ENCODE measurements at places on chromosomes 2 and 18. TPM values are rescaled to one million over a fixed set of nuclear protein-coding genes. Genes with fewer than 3 reads are reported as not detected.

- DNase-seq = no peak
Measured at GRCh38 chr2:230795856-230796255, 68.9 kb upstream of the ITM2C start.

GRCh38 chr2:10331702-10332401 lies 29.1 kb downstream of the HPCAL1 start:
- no peak for DNase-seq

The HOXD13 gene
- not detected for total RNA-seq

The LIMS2 gene
- total RNA-seq = 173 TPM

DNA sequence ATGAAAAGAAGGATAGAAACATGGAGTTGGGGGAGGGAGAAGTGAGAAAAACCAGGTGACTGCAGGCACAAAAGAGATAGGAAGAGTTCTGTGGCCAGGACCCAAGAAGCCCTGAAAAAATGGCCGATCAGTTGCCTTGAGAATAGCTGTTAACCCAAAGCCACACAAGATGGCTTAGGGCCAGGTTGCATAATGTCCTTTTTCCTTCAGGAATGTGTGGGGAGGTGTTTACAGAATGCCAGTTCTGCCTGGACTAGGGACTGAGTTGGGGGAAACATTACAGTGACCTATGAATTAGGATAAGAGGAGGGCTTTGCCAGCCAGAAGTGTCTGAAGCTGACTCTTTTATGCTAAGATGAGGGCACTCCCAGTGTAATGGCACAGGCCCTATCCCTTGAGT lies 17.1 kb downstream of the FAM110C start:
- DNase-seq = no peak

The USP40 gene
- total RNA-seq = 20.0 TPM

GRCh38 chr2:26292646-26293045 lies 47.9 kb downstream of the HADHB start:
- DNase-seq = no peak

DNA sequence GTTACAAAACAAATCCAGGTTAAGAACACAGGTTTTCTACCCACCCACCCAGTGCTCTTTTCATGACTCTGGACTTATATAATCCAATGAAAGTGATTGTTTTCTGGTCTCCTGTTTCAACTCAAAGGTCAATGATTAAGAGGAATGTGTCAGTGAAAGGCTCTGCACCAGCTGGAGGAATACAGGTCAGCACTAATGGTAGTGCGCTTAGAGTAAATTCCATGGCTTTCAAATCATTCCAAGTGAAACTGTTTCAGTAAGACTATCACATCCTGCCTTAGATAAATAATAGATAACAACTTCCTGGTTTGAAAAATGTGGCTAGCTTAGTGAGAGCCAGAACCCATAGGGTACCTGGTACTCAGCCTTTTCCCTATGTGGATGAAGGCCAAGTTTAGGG lies 47.8 kb downstream of the SLC9A4 start:
- DNase-seq = no peak

Data from left ventricle myocardium inferior (tissue), 1 donor.